ENCODE measurements at places on chromosomes 6 and 20.
A peak's percentile ranks its signal among the peaks of the same experiment; 100 is the strongest.

DNA sequence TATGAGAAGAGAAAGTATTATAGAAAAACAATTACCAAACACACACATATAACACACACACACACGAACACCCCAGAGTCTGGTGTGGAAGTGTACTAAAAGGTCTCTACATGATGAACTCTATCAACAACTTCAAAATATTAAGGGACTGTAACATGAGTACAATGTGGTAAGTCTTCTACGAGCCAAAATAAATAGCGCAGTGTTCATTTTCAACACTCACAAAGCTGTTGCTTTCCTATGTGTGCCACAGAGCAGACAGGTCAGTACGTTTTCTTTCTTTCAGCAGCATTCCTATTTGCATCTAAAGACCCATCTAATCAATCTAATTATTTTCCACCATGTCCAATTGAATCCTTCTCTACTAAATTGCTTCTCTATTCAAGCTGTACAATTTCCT lies 12.1 kb upstream of the CNKSR3 start:
- DNase-seq = no peak

DNA sequence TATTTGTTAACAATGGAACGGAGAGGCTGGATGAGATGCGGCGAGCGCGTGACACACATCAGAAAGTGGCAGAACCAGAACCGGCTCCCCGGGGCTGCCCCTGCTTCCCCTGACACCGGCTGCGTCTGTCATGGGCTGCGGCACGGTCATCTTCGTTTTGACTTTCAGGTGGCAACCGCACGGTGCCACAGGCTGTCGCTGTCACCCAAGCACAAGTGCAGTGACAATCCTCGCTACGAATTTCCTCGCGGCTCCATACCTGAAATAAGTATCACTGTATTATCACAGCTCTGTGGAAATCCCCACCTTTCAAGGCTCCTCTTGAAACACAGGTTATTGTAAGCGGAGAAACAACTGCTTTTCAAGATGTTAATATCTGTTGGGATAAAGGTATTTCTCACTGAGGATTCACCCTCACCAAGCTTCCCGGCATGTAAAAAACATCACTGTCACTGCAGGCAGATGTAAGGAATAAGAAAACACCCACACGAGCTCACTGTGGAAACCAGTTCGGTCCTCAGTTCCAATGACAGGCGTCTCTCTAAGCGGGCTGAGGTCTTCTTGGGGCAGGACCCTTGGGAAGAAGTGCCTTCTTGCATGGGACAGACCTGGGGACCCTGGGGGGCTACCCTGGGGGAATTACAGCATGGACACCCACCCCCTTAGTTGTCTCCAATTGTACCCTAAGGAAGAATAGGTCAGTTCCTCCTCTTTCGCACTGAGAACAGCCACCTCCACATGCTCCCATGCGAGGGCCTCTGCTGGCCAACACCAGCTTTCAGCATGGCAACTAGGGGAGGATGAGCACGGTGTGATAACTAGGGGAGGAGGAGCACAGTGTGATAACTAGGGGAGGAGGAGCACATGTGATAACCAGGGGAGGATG lies 86.3 kb downstream of the DACT2 start:
- no peak for DNase-seq

- DNase-seq = no peak
These were observed 37.9 kb upstream of the FUCA2 start for GRCh38 chr6:143549221-143549948.

DNA sequence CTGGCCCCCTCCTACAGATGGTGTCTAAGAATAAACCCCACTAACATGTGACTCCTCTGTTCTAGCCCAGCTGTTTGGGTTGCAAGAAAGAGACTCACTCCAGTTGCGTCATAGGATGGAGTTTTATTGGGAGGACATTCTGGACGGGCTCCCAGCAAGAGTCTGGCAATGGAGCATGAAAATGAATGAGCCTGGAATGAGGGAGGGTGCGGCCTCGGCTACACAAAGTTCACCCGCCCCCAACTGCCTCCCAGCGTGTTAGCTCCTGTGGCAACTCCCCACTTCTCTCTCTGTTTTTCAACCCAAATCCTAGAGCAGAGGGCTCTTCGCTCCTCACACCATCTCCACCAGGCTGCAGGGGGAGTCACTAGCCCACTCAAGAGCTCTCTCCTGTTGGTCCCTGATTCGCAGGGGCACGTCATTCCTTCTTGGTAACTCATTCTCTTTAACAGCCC lies 5.1 kb upstream of the ADAM33 start:
- peak; percentile 80 for DNase-seq

GRCh38 chr20:32570401-32571190 lies 14.5 kb downstream of the NOL4L start:
- DNase-seq = no peak

DNA sequence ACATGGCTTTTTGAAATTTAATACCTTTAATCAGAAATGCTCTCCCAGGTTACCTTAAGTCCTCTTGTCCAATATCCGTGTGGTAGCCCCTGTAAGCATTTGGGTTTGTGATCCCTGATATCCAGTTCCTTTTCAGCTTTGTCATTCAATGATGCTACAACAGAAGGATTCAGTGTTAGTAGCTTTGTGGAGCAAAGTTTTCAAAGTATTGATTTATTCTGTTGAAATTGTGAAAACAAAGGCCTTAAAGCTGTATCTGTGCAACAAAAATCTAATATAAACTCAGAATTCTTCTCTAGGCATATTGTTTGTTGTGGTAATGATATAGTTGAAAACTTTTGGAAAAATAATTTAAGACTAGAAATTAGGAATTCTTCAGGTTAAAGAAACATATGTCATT lies 91.9 kb downstream of the ADGRB3 start:
- DNase-seq = no peak

GRCh38 chr6:3743541-3743940 lies 8.0 kb downstream of the PXDC1 start:
- DNase-seq = no peak

DNA sequence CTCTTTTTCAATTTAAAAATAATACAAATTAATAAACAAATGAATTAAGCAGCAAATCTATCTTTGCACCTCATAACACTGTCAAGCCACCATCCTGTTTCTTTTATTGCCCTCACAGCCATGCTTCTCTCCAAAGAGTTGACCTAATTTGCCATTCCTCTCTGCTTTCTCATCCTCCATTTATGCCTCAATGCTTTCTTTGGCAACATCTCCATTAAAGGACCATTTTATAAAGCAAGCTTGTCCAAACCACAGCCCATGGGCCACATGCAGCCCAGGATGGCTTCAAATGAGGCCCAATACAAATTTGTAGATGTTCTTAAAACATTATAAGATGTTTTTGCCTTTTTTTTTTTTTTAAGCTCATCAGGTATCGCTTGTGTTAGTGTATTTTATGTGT lies 26.4 kb upstream of the MEI4 start:
- DNase-seq = no peak

- no peak for DNase-seq
These were observed 20.0 kb downstream of the PDE10A start for GRCh38 chr6:165643015-165643414.
